ENCODE measurements at places on chromosomes 7 and 10.

GRCh38 chr10:91924212-91925021 lies 847 bp downstream of the BTAF1 start:
- peak; percentile 62 for DNase-seq

DNA sequence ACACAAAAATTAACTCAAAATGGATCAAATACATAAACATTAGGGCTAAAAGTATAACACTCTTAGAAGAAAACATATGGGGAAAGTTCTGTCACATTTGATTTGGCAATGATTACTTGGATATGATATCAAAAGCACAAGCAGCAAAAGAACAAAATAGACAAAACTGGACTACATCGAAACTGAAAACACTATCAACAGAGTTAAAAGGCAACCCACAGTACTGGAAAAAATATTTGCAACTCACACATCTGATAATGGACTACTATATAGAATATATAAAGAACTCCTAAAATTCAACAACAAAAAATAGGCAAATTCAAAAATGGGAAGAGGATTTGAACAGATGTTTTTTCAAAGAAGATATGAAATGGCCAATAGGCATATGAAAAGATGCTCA lies 51.0 kb downstream of the COA1 start:
- no peak for DNase-seq

- no peak for DNase-seq
These were observed 7.2 kb downstream of the LBX1 start for GRCh38 chr10:101221963-101222531.

DNA sequence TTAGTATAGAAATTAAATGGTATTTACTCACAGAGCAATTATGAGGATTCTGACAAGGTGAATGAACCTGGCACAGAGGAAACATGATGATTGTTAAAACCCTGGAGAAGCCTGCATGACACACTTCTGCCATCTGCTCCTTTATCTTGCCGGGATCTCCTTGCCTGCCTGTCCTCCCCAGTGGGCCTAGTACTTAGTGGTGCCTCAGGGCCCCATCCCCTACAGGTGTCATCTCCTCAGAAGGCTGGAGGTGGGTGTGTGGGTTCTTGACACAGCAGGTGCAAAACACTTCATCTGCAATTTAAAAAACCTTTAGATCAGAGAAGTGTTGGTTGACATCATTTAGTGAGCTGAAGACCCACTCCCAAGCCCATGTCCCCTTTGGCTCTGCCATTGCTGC lies 261.2 kb downstream of the ADRA2A start:
- no peak for DNase-seq
